ENCODE measurements at places on chromosomes 11 and 22.
A peak's percentile ranks its signal among the peaks of the same experiment; 100 is the strongest.

- DNase-seq = no peak
Measured at GRCh38 chr11:64947208-64947814, 11.6 kb upstream of the GPHA2 start.

DNA sequence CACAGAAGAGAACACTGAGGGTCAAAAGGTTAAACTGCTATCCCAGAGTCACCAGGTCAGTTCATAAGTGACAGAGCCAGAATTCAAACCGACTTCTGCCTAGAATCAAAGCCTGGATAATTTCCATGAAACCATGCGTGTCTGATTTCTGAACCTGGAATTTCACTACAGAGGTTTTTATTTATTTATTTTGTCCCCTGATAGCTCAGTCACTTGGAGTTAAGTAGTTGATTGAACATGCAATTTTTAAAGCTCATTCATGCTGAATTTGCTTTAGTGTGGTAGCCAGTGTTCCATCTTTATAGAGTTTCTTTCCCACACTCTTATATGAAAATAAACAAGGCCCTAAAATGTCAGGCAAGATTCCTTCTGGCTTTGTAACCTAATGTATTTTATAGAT is 93.2 kb downstream of the NAV2 start:
- DNase-seq = no peak

- no peak for DNase-seq
Measured at GRCh38 chr22:49464037-49464436, 363.6 kb downstream of the BRD1 start.

- no peak for DNase-seq
Measured at GRCh38 chr11:111698852-111699559, 67.2 kb downstream of the PPP2R1B start.

DNA sequence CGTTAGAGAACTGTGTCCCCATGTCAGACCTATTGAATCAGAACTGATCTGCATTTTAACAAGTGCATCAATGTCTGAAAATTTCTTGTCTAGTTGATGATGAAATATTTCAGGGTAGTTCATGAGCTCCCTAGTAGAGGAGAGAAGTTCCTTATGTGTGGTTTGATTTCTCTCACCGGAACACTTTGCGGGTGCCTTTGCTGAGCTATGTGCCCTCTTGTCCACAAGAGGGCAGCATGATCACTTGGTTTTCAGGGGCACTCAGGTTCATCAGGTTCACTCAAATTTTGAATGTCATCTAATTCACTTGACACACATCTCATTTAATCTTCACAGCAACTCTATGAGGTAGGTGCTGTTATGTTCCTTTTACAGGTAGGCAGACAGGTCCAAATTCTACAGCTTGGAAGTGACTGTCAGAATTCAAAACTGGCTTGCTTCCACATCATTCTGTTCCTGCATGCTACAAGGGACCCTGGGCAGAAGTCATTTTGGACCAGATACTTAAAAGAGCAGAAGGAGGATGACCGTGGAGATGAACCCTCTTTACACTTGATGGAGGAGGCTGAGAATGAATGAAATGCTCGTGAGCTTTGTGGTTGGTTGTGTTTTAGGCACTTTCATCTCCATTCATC is 55.6 kb downstream of the P4HA3 start:
- peak; percentile 9 for DNase-seq

GRCh38 chr11:10483584-10483983 is 28.5 kb downstream of the AMPD3 start:
- no peak for DNase-seq

DNA sequence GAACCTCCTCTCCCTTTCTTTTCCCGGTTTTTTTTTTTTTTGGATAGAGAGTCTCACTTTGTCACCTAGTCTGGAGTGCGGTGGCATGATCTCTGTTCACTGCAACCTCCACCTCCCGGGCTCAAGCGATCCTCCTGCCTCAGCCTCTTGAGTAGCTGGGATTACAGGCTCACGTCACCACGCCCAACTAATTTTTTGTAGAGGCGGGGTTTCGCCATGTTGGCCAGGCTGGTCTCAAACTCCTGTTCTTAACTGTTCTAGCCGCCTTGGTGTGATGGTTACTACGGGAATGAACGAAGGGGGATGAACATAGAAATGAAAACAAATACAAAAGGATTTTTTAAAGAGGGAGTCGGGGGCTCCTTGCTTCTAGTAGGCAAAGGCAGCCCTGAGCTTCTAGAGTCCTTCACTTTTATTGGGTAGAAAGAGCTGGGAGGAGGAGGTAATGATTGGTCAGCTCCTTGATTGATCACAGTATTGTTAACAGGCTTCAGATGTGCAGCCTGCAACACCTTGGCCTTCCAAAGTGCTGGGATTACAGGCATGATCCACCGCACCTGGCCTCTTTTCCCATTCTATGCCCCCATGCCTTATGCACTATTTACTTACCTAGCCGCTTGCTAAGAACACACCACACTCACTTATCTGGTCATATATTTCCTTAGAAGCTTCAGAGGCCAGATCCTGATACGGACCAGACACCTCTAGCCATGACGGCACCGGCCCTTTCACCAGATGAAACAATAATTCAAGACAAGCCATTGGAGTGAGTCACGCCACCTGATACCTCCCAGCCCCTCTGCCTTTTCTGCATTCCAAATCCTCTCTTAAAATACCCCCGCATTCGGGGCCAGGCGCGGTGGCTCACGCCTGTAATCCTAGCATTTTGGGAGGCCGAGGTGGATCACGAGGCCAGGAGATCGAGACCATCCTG is 20.7 kb downstream of the SUSD2 start:
- no peak for DNase-seq

- DNase-seq = no peak
Measured at GRCh38 chr11:86070142-86071056, 1.5 kb upstream of the PICALM start.

DNA sequence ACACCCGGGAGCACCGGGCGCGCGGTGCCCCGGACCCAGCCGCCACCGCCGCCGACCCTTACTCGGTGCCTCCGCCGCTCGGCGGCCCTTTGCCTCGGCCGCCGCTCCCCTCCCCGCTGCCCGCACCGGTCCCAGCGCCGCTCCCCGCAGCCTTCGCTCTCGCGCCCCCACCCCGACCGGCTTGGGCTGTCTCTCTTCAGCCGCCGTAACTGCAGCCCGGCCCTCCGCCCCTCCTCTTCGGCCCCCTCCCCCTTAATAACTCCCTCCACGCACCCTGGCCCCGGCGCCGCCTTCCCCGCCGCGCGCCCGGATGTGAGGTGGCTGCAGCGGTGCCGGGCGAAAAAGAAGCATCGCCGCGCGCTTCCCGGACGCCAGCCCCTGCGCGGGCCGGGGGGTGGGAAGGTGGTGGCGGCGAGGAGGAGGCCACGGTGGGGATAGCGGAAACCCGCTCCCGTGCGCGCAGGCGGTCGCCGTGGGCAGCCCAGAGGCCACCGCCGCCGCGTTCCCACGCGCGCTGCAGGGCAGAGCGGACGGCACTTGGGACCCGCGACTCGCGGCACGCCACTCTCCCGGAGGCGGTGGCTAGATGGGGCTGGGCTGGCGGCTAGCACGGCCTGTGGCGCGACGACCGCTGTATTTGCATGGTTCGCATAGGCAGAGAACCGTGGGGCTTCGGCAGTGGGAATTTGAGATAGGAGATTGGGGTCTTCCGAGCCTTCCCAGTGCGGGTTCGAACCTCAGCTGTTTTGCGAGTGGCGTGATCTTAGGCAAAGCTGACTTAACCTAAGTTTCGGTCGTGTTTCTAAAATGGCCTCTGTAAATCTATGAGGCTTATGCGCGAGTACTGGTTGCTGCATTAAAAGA is at the start of gene EIF4ENIF1:
TSS of gene EIF4ENIF1 (minus strand) at position 211 of the 864 bp plus-strand sequence. CDS start 1,124 bp downstream, outside the sequence.
- peak; percentile 27 for DNase-seq

DNA sequence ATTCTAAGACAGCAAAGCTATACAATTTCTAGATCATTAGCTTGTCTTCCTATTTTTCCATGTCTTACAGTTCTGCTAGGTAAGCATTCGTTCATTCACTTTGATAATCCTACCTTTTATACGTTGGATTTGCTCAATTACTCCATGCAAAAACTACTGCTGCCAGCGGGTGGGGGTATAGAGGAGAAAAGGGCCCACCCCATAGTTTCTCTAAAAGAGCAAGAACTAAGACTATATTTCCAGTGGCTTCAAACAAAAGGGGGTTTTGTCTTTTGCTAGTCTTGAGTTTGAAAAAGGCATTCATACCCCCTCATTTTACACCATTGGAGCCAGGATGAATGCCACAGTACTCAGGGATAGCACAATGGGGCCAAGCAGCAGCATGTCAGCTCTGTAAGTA is 155.7 kb downstream of the WT1 start:
- DNase-seq = no peak

DNA sequence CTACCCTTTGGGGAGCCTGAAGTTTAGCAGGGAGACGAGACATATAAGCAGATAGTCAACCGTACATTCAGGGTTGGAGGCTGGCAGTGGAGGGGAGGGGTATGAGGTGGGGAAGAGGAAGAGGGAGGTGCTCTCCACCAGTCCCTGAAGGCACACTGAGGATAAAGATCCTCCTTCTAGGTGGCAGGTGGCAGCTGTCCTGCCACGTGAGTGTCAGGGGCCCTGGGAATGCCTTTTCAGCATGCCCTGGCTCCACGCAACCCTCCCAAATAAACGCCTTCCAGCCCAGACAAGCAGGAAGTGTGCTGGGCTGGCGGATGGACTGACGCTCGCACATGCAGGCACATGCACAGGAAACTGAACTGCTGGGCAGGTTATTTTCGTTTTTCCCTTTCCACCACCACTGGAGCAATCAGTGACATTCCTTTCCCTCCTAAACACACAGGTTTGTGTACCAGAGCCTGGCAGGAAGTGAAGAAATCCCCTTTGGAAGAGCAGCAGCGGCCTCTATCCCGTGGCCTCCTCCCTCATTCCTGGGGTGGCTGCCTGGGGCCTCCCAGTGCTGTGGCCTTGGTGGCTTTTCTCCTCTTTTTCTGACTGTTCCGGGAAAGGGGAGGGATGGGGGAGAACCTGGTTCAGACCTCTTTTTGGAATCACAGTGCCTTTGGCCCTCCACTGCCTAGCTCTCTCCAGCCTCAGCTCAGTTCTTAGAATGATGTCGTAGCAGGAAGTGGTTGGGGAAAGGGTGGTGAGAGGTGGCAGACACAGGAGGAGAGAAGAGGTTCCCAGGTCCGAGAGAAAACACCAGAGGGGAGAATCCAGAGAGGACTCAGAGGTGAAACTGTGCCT is 157.0 kb upstream of the TIMP3 start:
- no peak for DNase-seq

DNA sequence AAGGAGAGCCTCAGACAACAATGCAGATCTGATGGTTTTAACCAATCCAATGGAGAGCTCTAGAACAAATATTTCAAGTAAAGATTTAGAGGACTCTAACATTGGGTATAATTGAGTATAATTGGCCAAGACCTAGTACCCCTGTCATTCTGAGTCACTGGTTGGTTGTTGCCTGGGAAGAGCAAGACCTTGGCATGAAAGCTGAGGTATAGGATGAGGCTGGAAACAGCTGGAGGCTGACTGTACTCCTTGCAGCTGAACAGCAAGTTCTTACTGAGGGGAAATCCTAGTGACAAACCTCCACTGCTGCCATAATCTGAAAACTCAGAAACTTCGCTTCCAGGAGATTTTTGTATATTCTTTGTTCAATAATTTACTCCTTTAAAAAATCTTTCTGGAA is 54.3 kb upstream of the MUC15 start:
- no peak for DNase-seq

GRCh38 chr11:120903686-120904085 is 120.2 kb upstream of the TBCEL start:
- DNase-seq = no peak

- no peak for DNase-seq
Measured at GRCh38 chr22:47439643-47440265, 677.3 kb downstream of the TBC1D22A start.

DNA sequence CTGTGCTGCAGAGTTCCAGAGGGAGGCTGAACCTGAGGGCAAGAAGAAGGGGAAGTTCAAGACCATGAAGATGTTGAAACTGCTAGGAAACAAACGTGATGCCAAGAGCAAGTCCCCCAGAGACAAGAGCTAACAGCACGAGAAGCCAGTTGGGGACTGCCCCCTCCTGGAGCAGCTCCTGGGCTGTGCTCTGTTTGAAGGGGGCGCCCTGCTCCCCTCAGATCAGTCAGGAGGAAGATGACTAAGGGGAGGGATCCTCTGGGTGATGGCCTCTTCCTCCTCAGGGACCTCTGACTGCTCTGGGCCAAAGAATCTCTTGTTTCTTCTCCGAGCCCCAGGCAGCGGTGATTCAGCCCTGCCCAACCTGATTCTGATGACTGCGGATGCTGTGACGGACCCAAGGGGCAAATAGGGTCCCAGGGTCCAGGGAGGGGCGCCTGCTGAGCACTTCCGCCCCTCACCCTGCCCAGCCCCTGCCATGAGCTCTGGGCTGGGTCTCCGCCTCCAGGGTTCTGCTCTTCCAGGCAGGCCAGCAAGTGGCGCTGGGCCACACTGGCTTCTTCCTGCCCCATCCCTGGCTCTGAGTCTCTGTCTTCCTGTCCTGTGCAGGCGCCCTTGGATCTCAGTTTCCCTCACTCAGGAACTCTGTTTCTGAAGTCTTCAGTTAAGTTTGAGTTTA is 12.6 kb downstream of the C22orf23 start:
- no peak for DNase-seq

DNA sequence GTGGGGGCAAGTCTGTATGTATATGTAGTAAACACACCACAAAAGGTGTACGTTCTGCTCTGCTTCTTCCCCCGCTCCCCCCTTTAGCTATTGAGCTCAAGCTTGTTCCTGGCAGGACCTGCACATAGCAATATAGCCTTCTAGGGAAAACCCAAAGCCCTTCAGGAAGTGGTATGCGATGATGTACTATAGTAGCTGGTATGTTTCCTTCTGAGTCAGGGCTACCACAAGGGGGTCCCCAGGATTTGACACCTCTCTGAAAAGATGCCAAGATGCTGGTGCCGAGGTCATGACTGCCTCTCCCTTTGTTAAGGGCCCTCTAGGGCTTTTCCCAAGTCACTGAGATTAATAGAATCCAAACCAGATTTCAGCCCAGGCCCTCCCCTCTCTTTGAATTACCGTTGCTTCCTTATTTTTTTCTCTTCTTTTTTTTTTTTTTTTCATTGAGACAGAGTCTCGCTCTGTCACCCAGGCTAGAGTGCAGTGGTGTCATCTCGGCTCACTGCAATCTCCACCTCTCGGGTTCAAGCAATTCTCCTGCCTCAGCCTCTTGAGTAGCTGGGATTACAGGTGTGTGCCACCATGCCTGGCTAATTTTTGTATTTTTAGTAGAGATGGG is 268.4 kb downstream of the ETS1 start:
- no peak for DNase-seq

GRCh38 chr22:23237201-23237798 is 57.0 kb downstream of the BCR start:
- DNase-seq = no peak

DNA sequence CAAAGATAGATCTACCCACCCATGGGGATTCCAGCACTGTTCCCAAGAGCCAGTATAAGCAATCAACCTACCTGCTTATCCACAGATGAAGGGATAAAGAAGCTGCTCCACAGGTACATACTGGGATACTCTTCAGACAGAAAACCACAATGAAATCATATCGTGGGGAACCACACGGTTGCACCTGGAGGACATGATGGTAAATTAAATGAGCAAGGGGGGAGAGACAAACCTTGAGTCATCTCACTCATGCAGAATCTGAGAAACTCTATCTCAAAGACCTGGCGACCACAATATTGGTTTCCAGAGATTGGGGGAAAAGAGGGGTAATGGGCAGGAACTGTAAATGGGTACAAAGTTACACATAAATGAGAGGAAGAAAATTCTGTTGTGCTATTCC is 14.5 kb downstream of the RGL4 start:
- no peak for DNase-seq
